MG63 (cell line): ENCODE measurements at places on chromosomes 7 and 10. TPM values are rescaled to one million over a fixed set of nuclear protein-coding genes. Genes with fewer than 3 reads are reported as not detected.

GRCh38 chr7:127946847-127947246, 84.4 kb downstream of the LRRC4 start:
- no peak for DNase-seq

Gene NPTX2
- 0.94 and 2.1 TPM in 2 replicates for total RNA-seq

Gene WNT8B
- not detected in 2 replicates for total RNA-seq

DNA sequence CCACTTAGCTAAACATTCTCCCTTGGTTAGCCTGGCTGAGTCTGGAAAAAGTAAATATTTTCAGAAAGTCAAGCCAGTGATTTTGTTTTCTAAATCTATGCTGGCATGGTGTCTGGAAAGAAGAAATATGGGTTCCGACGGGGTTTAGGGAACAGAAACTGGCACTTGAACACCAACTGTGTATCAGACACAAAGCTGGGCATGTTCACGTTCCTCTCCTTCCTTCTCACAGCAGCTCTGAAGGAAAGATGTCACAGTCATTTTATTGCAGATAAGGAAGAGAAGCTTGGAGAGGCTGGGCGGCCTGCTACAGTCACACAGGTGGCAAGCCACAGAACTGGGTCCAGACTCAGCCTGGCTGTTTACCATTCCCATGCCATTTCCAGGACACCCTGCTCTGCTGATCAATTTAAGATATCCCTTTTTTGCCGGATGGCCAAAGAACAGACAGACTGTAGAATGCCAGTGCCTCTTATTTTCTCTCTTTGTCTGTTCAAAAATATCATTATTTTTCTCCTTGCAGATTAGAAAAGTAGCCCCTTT, 118.8 kb downstream of the HERPUD2 start:
- DNase-seq, result no peak

DNA sequence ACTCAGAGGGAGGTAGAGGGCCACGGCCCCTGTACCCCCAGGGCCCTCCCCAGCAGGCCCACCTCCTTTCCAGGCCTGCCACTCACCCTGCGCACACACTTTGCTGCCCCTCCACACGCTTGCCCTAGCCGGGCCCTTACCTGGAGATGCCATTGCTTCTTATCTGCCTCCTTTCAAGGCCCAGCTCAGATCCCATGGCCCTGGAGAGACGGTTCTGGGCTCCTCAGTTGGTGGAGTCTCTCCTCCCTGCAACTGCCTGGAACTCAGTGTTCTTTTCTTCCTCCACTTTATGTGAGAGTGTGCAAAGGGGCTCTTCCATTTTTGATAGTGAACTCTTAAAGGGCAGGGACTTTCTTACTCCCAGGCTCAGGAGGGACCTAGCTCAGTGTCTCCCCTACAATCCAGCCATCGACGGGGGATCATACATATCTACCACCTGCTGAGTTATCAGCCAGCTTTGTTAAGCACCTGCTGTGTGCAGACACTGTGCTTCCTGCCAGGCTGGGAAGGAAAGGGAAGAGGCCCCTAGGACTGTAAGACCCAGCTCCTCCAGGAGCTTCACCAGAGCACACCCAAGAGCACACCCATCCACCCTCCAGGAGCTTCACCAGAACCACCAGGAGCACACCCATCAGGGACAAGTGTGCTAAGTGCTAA, 89.3 kb upstream of the MACROH2A2 start:
- DNase-seq, result no peak

- DNase-seq, result no peak
Observed at GRCh38 chr10:121595806-121596688, 2.2 kb downstream of the FGFR2 start.

Gene IRF5
- 0.89 and 2.4 TPM in 2 replicates for total RNA-seq

DNA sequence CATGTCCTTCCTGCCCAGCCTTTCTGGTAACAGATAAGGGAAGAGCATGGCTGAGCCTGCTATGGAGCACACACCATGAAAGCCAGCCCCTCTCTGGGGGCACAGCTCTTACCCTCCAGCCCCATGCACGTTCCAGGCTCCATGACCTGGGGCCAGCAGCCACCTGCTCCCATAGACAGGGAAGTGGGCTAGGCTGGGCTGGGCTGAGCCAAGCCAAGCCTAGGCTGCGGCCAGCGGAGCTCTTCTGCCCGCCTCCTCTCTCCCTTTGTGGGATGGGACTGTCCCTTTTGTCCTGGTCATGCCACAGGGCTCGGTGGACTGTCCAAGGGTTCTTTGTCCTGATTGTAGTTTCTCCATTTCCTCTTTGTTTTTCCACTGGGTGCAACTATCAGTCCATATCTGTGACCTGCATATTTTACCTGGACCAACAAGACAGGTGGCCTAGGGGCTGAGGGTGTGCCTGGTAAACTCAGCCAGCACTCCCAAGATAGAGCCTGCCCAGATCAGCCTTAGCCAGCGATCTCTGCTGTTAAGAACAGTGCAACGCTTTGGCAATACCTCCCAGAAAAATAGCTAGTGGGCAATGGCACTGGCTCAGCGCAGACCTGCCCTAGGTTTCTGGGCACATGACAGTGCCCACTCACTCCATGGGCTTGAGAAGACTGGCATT, 97.2 kb upstream of the BTBD16 start:
- no peak for DNase-seq

- DNase-seq, result no peak
Observed at GRCh38 chr10:369684-370448, 234.6 kb downstream of the ZMYND11 start.

Gene NAT16
- total RNA-seq, result not detected in 2 replicates

Gene GSTO2
- total RNA-seq, result 0.62 and 1.8 TPM in 2 replicates

Gene PDGFA
- 4.9 and 33.7 TPM in 2 replicates for total RNA-seq

Gene GRM3
- not detected in 2 replicates for total RNA-seq

DNA sequence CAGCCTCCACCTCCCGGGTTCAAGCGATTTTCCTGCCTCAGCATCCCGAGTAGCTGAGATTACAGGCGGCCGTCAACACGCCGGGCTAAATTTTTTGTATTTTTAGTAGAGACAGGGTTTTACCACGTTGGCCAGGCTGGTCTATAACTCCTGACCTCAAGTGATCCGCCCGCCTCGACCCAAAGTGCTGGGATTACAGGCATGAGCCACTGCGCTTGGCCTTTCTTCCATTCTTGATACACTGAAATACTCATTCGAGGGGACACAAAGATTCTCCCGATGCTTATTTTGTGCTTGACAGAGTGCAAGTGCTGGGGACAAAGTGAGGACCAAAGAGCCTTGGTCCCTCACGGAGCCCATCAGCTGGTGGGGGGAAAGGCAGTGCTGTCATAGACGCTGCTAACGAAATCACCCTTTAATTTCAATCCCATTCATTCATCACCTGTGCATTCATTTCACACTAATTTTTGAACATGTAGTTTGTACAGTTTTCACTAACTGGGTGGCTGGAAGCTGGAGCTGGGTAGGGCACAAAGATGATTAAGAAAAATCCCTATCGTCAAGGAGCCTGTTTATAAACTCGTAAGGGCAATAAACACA, 621 bp upstream of the FAM133B start:
- DNase-seq, result peak; percentile 2

DNA sequence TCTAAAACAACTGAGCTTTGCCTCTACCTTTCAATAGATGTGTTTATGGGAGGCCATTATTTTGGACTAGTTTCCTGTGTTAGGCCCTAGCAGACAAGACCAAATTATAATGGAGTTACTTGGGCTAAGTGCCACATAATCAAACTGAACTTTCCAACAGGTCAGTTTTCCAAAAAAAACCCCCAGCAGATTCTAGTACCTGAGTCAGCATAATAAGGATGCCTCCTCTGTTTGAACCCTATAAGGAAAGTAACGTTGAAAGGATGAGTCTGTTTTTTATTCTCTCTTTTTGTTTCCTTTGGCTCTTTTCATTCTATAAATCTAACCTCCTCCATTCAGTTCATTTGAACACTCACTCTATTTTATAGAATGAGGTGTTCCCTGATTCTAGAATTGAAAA, 148.1 kb upstream of the FAM3C start:
- no peak for DNase-seq

Gene ZC3HAV1
- 23.0 and 23.4 TPM in 2 replicates for total RNA-seq

GRCh38 chr7:36972140-36972518, 247.8 kb upstream of the AOAH start:
- DNase-seq, result no peak

GRCh38 chr10:1473874-1474273, 263.5 kb downstream of the ADARB2 start:
- DNase-seq, result no peak
